ENCODE measurements at places on chromosomes 3 and 15.

- DNase-seq = no peak
These were observed 70.9 kb downstream of the GMPS start for GRCh38 chr3:155941354-155941753.

- DNase-seq = no peak
These were observed 163.9 kb downstream of the RPLP1 start for GRCh38 chr15:69616558-69616957.

DNA sequence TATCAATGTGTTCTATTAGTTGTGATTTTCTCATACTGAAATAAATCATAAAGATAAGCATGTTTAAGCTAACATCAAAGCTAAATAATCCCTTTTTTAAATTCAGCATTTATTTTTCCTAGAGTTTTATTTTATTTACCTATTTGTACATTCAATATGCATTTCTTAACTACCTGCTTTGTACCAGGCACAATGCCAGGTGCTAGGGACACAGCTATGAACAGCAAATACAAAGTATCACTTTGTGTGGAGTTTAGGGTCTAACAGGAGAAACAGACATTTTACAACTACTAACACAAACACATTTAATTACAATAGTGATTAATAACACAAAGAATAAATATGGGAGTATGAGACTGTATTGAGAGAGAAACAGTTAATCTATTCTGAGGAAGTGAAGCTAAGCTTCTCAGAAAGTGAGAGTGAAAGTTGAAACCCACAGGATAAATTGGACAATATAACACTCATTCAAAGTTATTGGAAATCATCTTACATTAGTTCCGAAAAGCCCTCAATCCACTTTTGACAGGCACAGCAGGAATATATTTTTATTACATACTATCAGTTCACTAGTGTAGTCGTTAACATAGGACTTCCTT, 159.6 kb downstream of the GBE1 start:
- DNase-seq = no peak

GRCh38 chr3:31407665-31408064, 125.1 kb upstream of the STT3B start:
- DNase-seq = no peak

Measured in T-helper 1 cell (primary cell).